Left renal pelvis (tissue), 4 donors: ENCODE measurements at places on chromosomes 11 and 22.

DNA sequence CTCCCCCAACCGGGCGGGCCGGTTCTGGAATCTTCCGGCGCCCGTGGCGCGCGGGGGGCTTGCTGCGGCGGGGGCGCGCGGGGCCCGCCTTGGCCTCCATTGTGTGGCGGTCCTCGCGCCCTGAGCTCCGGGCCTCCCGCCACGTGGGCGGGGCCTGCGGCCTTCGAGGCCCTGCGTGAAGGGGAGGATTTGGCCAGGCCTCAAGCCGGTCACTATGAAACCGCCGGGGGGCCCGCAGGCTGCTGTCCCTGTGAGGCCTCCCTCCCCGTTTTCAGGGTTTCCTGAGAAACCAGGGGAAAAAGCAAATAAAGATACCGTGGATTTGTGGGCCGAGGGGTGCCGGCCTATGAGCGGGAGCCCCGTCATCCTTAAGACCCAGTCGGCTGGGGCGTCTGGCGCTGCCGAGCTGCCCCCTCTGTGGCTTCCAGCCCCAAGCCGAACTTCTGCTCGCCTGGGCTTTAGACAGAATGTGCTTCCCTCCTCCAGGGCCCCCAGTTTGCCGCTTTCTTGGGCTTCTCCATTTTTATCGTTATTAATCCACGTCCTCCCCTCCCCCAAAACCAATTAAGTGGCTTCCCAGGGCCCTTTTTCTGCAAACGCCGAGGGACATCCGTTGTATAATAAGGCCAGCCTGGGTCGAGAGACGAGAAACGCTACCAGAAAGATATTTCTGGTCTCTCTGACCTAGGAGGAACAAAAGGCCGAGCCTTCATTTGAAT lies 602 bp downstream of the EWSR1 start:
- no peak for DNase-seq

DNA sequence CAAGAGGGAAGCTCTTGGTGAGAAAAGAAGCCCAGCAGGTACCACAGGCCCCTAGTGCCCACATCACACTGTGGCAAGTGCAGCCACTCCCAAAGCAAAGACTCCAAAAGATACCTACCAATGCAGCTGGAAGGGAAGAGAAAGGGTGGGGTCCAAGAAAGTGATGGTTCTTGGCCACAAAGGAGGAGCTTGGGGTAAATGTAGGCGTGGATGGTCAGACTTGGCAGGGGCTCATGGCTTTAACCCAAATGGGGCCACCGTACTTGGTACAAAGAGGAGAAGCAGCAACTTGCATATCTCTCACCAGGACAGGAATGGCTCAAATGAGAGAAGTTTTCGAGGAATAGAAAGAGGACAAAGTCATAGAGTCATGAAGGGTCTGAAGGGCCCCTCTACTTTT lies 4.8 kb downstream of the MAP3K11 start:
- no peak for DNase-seq

GRCh38 chr11:35317253-35317652 lies 102.1 kb downstream of the SLC1A2 start:
- DNase-seq, result no peak

DNA sequence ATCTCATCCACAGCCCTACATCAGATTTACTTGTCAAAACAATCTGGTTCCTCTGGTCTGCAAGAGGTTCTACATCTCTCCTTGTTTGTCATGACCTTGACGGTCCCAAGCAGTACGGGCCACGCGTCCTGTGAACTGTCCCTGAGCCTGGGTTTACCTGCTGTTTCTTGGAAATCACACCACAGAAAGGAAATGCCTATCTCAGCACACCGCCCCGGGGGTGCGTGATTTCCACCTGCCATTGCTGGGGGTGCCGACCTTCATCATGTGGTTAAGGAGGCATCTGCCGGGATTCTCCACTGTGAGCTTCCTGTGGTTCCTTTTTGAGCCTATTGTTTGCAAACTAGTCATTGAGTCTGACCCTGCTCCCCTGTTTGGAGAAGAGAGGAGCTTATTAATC lies 1363.4 kb downstream of the BRD1 start:
- no peak for DNase-seq

DNA sequence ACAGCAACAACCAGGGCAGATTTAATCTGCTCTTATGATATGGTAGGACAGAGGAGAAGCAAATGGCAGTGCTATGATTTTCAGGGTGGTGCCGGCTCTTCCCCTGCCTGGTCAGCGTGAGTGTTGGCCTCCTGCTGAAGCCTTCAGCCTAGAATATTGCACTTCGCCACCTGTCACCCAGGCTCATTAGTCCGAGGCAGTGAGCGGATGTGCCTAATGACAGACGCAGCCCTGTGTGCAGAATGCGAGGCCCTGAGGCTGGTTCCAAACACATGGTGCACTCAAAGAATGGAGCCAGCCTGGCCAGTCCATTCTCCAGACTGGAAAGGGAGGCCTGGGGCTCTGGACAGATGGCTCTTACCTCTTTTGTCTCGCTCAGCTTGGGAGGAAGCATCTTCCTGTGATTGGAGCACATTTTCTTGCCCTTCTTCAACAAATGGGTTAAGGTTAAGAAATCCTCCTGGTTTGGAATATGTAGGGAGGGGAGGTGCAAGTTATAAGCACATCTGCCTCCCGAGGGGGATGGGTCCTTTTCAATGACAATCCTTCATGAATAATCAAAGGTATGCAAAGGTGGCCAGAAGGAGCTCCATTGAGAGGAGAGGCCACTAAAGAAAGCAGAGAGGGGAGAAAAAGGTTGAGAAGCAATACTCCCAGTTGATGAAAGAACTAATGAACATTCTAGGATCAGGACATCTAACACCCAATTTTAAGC lies 39.7 kb upstream of the GALNT18 start:
- no peak for DNase-seq

- no peak for DNase-seq
Observed at GRCh38 chr11:92342034-92342720, 117.6 kb downstream of the FAT3 start.

DNA sequence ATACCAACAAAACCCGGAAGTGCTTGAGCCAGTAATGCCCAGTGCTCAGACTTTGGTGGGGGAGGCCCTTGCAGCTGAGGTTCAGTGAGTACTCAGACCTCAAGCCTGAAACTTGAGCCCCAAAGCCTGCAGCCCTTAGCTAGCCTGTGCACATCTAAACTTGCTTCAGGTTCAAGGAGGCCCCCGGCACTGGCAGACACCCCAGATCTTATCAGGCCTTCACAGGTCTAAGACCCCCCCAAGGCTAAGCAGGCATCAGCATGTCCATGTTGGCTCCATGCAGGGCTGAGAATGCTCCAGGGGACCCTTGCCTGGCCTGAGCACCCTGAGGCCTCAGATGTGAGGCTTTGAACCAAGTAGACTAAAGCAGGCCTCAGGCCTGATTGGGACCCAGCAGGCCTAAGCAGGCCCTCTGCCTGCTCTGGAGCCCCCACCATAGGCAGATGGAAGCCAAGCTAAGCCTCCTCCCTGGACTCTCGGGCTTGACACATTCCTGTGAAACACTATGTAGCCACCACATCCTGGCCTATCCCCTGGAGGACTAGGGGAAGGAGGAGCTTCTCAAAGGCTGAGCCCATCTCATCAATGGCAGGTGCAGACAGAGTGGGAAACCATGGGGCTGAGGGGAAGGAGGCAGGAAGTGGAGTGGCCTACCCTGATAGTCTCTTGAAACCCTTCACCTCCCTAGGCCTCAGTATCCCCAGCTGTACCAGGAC lies 1.2 kb upstream of the CASTOR1 start:
- no peak for DNase-seq

GRCh38 chr11:32395127-32395526 lies 40.2 kb downstream of the WT1 start:
- no peak for DNase-seq

DNA sequence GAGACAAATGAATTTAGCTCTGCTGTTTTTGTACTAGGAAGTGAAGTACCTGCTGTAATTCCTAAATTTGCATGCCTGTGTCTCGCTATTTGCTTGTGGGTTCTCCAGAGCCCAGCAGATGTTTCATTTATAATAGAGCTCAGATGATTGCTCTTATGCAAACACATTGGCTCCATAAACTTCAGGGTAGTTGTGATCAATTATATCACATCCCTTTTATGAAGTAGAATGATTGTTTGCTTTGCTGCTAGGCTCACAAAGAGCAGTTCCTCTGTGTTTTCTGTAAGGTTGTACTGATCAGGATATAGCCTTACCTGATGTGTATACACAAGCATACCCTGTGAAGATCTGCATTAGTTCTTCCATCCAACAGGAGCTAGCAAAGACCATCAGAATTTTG lies 64.1 kb downstream of the C11orf87 start:
- no peak for DNase-seq

DNA sequence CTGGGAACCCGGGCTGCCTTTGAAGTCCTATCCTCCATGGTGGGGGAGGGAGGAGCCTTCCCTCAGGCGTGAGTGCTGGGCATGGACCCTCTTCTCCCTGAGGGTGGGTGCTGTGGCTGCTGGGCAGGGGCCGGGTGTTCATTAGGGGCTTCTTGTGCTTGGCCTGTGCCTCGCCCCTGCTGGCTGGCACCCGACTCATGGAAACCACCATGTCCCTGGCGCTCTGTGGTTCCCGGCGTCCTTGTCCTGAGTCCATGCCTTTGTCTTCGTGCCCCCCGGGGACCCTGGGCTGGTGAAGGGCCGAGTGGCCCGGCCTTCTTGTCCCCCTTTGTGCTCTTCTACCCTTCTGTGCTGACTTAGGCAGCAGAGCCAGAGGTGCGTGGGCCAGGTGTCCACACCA lies 23.2 kb downstream of the TPCN2 start:
- DNase-seq, result no peak

GRCh38 chr11:113875234-113876073 lies at the start of gene USP28:
Gene USP28, minus strand, starts transcription at chr11:113875572. Its CDS starts 71 bp downstream, at chr11:113875501.
- peak; percentile 97 for DNase-seq

DNA sequence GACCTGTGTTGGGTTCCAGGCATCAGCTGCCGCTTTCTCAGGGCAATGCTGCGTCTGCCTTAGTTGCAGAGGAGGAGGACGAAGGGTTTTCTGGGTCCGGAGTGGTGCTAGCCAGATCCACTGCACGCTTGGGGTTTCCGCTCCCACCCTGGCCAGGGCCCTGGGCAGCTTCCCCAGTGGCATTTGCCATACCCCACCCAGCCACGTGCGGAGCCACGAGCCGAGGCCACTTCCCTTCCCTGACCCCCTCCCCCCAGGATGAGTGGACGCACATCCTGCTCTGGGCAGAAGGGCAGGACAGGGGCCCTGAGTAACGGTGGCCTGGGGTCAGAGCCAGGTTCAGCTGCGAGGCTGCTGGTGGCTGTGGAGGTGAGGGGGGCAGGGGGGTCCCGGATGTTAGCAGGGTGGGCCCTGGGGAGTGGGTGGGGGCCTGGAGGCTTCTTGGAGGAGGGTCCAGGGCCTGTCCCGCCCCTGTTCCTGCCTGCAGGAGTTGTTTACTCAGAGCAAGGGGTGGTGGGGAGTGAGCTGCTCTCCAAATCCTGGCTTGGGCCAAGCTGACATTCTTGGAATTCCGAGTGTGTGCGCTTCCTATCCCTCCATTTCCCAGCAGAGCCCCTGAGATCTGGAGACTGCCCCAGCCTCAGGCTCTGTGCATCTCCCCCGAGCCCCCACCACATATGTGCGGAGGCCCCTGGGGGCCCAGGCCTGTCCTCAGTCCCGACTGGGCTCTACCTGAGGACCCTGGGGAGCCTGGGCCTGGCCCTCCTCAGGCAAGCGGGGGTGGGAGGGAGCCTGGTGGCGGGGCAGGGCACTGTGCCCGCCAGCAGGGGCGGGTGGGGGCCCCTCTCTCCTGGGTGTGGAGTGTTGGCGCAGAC lies 1.4 kb downstream of the TSPAN4 start:
- no peak for DNase-seq

DNA sequence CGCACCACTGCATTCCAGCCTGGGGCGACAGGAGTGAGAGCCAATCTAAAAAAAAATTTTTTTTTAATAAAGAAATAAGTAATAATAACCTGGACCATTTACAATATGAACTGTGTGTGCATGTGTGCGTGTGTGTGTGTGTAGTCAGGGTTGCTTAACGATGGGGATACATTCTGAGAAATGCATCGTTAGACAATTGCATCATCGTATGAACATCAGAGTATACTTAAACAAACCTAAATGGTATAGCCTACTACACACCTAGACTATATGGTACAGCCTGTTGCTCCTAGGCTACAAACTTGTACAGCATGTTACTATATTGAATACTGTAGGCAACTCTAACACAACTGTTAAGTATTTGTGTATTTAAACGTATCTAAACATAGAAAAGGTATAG lies 26.4 kb downstream of the RDX start:
- no peak for DNase-seq

- DNase-seq, result no peak
Observed at GRCh38 chr11:29293825-29294224, 723.0 kb downstream of the KCNA4 start.

- DNase-seq, result no peak
Observed at GRCh38 chr11:78256962-78257361, 68.2 kb downstream of the USP35 start.

- DNase-seq, result no peak
Observed at GRCh38 chr11:20221566-20221965, 61.3 kb upstream of the DBX1 start.

DNA sequence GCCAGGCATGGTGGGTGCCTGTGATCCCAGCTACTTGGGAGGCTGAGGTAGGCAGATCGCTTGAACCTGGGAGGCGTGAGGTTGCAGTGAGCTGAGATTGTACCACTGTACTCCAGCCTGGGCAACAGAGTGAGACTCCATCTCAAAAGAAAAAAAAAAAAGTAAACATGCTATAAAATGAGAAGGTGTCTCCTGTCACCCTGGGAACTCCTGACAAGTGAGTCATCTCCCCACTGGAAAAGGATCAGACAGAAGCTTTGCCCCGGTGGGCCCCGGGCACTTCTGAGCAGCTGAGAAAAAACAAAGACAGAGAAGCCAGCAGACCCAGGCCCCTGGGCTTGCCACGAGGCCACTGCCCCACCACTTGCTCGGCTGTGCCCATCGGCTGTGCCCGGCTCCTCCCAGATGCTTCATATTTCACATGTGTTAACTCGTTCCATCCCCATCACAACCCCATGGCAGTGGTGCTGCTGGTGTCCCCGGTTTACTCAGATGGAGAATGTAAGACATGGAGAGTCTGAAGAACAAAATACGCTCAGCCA lies 22.3 kb downstream of the TTLL1 start:
- no peak for DNase-seq

DNA sequence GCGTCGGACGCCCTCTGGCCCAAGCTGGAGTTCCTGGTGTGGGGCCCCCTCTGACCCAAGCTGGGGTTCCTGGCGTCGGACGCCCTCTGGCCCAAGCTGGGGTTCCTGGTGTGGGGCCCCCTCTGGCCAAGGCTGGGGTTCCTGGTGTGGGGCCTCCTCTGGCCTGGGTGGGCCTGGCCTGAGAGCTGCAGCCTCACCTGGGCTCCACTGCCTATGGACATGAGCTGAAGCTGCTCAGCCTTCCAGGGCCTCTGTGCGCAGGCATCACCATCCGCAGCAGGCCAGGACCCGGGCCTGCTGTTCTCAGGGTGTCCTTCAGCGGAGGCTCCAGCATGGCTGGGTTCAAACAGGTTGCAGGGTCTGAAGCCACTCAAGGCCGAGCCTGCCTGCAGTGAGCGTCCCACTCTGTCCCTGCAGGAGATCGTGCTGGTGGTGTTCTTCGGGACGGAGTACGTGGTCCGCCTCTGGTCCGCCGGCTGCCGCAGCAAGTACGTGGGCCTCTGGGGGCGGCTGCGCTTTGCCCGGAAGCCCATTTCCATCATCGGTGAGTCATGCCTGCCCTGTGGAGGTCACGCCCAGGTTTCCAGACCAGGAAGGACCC lies 125.5 kb downstream of the KCNQ1 start:
- no peak for DNase-seq

- DNase-seq, result no peak
Observed at GRCh38 chr11:128544471-128545051, 42.8 kb downstream of the ETS1 start.
